NCI-H524 (cell line): ENCODE measurements at places on chromosomes 1 and 21.

GRCh38 chr1:70051926-70052325 lies 153.5 kb downstream of the LRRC40 start:
- DNase-seq, result no peak

GRCh38 chr1:39255222-39255621 lies 50.7 kb downstream of the MACF1 start:
- DNase-seq, result no peak

GRCh38 chr1:103513711-103514110 lies 11.8 kb upstream of the RNPC3 start:
- DNase-seq, result no peak

DNA sequence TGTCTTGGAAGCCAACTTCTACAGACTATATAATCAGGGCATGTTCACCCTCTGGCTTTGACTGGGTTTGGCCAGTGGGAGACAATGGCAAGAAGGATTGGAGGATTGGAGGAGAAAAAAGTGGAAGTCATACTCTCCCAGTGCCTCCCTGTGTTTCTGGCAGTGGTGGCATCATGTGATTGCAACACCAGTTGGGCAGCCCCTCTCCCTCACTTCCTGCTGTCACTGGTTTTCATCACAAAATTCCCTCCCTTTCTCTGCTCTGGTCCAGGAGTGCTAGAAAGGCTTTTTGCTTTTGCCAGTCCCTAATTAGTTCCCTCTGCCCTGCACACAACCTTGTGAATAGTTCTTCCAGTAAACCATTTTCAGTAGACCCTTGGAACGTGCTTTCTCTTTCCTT lies 3.7 kb upstream of the QSOX1 start:
- no peak for DNase-seq

DNA sequence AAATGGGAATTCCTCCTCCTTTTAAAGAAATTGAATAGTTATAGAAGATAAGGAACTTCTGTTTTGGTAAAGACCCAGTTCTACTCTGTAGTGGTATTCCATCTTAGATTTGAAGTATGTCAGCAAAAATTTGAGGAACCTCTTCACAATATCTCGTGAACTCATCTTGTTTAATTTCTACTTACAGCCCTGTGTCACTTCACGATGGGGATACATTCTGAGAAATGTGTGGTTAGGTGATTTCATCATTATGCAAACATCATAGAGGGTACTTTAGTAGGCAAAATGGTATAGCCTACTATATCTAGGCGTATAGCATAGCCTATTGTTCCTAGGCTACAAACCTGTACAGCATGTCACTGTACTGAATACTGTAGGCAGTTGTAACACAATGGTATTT lies 36.0 kb downstream of the ALG6 start:
- DNase-seq, result no peak
